ENCODE measurements at places on chromosomes 1 and 21.

DNA sequence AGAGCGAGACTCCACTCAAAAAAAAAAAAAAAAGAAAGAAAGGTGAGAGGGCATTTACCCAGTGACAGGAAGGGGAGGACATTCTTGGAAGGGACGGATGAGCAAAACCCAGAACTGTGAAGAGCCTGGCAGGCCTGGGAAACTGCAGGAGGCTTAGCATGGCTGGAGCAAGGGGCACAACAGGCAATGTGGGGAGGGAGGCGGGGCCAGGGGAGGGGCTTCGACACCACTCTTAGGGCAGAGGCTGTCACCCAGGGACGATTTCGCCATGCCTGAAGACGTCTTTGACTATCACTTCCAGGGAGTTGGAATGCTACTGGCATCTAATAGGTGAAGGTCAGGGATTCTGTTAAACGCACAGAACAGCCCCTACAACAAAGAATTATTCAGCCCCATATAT lies 184.0 kb downstream of the HUNK start:
- DNase-seq: no peak

GRCh38 chr1:56922070-56922469 lies 43.7 kb downstream of the C8B start:
- DNase-seq: no peak

DNA sequence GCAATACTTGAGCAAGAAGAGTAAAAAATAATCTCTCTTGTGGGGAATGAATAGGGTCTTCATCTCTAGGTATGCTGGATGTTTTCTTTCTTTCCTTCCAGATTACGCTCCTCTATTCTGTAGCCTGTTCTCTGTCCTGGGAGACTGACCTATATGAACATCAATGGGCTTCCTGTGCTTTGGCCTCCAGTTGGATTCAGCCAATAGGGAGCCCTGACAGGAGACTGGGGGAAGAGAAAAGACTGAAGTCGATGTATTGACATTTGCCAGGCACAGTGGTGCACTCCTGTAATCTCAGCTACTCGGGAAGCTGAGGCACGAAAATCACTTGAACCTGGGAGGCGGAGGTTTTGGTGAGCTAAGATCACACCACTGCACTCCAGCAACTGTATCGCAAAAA lies 17.6 kb downstream of the SEMA6C start:
- DNase-seq: no peak

GRCh38 chr1:111161843-111162487 lies 21.9 kb downstream of the CEPT1 start:
- peak; percentile 7 for DNase-seq
